ENCODE measurements at places on chromosomes 1 and 21.

DNA sequence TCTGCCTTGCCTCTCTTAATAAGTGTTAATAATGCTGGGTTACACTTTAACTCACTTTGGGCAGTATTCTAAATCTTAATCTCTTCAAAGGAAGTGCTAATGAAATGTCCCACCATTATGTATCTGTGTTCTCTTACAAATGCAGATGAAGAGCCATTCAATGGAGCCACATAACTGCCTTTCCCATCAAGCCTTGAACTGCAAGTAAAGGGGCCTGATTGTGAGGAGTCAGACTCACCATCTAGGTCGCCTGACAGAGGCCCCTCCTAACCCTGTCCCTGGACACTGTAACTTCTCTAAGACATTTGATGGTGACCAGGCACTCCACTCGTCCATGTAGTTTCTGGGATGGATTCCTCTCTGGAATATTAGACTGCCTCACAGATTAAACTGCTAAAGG lies 329.4 kb downstream of the KIF26B start:
- DNase-seq, result no peak

DNA sequence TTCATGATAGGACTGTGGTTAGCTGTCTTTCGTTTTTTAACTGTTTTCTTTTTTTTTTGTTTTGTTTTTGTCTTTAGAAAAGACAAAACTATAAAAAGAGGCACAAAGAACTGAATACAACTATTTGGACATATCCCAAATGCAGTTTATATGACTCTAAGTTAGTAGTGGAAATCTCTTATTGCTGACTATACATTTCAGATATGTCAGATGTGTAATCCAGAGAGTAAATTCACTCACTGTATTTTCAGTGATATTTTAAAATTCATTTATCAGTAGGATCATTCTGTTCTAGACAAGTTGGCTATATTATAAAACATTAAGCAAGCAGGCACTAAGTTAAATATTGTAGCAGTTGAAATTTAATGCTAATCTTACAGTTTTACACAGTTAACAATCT lies 5.7 kb downstream of the RAP1A start:
- no peak for DNase-seq

DNA sequence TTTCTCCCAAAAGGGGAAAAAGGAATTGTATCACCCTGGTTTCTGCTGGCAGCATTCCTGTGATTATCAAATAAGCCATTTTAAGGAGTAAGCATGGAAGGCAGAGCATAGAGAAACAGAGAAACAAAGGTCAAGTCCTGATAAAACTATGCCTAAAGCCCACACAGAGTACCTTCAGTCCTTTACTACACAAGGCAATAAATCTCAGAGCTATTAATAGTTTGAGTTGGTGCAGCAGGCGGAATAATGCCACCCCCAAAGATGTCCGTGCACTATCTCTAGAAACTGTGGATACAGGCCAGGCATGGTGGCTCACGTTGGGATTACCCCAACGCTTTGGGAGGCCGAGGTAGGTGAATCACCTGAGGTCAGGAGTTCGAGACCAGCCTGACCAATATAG lies 58.1 kb upstream of the ZBTB40 start:
- no peak for DNase-seq

DNA sequence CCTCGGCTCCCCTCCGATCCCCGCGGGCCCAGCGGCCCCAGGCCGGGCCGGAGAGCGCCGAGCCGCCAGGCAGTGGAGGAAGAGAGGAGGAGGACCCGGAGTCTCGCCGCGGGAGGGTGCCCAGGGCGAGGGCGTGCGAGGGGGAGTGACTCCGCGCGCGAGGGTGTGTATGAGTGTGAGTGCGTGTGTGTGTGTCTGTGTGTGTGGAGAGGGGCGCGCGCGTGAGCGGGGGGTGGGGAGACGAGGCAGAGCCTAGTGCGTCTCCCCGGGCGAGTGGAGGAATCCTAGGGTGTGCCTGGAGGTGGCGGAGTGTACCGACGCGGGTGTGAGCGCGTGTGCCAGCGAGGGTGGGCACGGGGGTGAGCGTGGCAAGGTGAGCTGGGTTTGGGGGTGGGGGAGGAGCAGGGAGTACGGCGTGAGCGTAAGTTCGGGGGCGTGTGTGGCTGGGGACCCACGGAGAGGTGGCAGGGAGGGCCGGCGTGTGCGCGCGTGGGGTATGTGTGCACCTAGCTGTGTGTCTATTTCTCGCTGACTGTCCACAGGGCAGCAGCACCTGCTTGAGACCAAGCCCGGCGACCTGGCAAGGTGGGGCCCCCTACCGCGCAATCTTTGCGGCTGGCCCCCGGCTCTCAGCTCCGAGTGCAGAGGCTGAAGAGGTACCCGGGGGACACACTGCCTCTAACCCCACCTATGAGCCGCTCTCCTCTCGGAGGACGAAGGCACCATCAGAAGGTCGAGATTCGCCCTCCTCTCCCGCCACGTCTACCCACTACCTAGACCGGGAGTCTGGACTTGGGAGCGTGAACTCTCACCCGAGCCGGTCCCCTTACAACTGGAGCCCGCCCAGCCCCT lies 784 bp upstream of the KCND3 start:
- no peak for DNase-seq

DNA sequence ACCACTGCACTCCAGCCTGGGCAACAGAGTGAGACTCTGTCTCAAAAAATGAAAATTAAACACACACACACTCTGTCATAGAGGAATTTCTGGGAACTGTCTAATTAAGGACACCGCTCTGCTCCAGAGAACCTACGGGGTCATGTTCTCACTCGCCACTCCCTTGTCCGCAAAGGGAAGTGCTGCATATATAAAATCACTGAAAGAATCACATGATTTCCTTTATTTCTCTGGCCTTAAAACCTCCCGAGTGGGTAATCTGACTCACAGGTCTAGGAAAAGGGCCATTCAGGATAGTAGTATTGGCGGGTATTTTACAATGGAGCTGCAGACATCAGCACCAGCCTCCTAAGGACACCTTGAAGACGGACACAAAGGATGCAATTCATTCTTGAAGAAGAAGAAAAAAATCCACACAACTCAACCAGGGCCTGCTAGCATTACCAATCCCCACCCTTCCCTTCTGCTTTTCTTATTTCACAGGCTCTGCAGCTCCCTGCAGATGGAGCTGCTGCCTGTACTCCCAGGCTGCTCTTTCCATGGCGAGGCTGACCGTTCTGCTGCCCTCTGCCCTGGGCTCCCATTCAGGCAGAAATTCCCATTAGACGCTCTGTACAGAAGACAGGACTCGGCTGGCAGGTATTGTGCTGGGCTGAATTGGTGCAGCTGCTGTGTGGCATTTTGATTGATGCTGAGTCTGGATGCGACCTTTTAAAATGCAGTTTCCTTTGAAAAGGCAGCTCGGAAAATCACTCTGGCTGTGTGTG lies 53.3 kb upstream of the FAM89A start:
- DNase-seq, result no peak

- no peak for DNase-seq
Observed at GRCh38 chr1:151346082-151346768, 827 bp downstream of the RFX5 start.

DNA sequence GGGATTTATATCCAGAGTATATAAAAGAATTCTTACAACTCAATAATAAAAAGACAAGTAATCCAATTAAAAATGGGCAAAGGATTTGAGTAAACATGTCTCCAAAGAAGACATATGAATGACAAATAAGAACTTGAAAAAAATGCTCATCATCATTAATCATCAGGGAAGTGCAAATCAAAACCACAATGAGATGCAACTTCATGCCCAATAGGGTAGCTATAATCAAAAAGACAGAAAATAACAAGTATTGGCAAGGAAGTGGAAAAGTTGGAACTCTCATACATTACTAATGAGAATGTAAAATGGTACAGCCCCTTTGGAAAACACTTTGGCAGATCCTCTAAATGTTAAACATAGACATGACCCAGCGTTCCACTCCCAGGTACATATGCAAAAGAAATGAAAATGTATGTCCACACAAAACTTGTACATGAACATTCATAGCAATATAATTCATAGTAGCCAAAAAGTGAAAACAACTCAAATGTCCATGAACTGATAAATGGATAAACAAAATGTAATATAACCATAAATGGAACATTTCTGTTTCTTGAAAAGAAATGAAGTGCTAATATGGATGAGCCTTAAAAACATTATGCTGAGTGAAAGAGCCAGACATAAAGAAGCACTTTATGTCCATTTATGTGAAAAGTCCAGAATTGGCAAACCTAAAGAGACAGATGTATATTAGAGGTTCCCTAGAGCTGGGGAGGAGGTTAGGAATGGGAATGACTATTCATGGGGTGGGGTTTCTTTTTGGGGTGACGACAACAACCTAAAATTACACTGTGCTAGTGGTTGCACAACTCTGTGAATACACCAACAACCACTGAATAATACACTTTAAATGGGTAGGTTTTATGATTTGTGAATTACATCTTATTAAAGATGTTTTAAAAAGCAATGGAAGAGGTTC lies 259.7 kb downstream of the RHOU start:
- no peak for DNase-seq

DNA sequence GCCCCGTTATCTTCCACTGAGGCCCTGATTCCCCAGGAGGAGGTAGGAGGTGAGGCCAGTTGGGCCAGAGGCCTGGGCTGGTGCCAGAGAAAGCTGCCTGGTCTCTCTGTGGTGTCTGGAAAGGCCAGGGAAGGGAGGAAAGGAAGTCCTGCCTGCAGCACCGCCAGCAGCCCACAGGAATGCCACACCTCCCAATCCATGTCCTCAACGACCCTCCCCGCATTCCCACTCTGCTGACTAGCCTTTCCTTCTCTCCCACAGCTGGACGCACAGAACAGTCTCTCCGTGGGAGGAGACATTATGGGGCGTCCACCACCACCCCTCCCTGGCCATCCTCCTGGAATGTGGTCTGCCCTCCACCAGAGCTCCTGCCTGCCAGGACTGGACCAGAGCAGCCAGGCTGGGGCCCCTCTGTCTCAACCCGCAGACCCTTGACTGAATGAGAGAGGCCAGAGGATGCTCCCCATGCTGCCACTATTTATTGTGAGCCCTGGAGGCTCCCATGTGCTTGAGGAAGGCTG lies 18.0 kb downstream of the CSF1 start:
- DNase-seq, result no peak

DNA sequence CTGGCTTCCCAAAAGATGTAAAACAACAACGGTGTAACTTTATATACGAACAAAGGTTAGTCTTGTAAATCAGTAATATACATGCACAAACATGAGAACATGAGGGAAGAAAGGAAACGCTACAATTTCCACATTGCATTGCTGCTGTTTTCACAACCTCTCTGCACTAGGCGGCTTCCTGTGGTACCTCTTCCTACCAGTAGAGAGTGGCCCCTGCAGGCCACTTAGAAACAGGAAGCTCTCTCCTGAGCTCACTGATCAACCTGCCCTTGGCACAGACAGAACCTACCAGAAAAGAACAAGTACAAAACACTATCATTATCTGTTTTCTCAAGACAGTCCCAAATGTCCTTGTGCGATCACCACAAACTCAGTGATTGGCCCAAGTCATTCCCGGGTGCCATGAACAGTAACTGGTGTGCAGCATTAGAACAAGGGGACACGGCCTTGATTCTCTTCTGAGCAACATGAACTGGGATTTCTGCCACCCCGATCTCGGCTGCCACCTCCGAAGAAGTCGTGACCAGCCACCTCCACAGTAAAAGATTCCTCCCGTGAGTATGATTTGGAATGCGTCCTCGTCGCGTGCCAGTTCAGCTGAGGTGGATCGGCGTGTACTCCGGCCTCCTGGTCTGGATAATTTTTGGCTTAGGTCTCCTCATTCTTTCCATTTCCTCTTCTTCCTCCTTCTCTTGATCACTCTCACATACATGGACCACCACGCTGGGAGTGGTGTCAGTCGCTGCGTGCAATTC lies 5.7 kb upstream of the KCNE1 start:
- DNase-seq, result no peak

DNA sequence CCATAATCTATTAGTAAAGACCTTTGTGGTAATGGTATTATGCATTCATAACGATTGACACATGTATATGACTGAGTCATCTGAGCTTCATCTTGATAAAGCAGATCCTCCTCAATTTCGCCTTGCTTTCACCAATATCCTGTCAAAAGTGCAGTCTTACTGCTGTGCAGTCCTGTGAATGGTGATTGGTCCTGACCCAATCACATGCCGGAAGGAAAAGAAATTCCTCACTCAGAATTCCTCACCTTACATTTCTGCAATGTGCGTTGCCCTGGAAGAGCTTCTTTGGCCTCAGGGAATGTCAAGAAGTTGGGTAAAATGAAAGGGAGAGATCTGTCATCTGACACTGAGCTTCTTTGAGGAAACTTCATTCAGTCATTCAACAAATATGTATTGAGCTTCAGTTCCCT lies 121.0 kb upstream of the TSPAN2 start:
- no peak for DNase-seq

- no peak for DNase-seq
Observed at GRCh38 chr1:192783791-192784190, 25.0 kb upstream of the RGS2 start.

GRCh38 chr1:169484683-169485430 lies 887 bp downstream of the SLC19A2 start:
- DNase-seq, result peak; percentile 36

- no peak for DNase-seq
Observed at GRCh38 chr1:154406886-154407197, 1.7 kb downstream of the IL6R start.

GRCh38 chr1:110482662-110483307 lies 31.8 kb downstream of the PROK1 start:
- no peak for DNase-seq

DNA sequence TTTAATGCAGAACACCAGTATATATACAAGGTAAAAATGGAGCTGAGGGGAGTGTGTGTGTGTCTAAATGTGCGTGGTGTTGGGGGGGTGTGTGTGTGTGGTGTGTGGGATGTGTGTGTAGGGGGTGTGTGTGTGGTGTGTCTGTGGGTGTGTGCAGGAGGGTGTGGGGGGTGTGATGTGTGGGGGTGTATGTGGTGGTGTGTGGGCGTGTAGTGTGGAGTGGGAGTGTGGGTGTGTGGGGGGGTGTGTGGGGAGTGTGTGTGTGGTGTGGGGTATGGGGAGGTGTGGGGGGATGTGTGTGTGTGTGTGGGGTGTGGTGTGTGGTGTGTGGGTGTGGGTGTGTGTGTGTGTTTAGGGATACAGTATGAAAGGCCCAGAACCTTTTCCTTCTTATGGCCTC lies 202.3 kb upstream of the CACYBP start:
- DNase-seq, result peak; percentile 3

DNA sequence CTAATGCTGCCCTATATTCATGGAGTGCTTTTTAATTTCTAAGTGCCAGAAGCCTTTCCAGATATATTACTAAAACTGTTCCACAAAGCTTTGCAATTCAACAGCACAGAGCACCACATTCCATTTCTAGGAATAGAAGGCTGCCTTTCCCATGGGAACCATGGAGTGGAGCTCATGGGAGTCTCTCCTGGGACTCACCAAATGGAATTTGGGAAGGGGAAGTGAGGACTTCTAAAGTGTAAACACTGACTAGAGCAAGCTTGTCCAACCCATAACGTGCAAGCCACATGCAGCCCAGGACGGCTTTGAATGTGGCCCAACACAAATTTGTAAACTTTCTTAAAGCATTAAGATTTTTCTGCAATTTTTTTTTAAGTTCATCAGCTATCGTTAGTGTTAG lies 190.4 kb upstream of the TNR start:
- DNase-seq, result no peak

DNA sequence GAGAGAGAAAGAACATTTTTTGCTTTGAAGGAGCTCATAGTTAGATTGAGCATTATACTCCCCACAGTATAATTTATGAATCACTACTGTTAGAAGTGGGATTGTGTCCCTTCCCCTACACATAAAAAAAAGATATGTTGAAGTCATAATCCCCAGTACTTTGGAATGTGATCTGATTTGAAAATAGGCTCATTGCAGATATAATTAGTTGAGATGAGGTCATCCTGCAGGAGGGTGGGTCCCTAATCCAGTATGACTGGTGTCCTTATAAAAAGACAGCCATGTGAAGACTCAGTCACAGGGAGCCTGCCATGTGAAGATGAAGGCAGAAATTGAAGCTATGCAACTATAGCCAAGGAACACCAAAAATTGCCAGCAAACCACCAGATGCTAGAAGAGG lies 76.4 kb downstream of the TGFB2 start:
- DNase-seq, result no peak
